CD4-positive, alpha-beta memory T cell (primary cell): ENCODE measurements at places on chromosomes 1 and 21. TPM values are rescaled to one million over a fixed set of nuclear protein-coding genes. Genes with fewer than 3 reads are reported as not detected.

DNA sequence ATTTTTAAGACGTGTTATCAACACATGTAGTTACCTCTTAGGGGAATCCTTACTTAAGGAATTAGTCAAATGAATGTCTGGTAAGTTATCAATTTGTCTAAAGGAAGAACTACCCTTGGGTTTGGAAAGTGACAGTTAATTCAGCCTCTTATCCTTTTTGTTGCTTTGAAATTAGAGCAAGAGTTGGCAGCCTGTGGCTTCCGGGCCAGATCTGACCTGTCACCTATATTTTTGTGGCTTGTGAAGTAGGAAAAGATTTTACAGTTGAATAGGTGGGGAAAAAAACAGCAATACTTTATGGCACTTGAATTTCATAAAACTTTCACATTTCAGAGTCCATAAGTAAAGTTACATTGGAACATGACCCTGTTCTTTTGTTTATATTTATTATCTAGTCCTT lies 5.5 kb downstream of the MRPS6 start:
- H3K4me1 ChIP-seq, result peaks cover 96% of the 10 kb centered on the region
- no peak overlapping the region for H3K27ac ChIP-seq
- H3K27me3 ChIP-seq, result no peaks in the 10 kb centered on the region
- no peaks in the 10 kb centered on the region for H3K36me3 ChIP-seq
- peak; percentile 18 for DNase-seq
- no peak overlapping the region for H3K4me3 ChIP-seq

- no peaks in the 10 kb centered on the region for H3K36me3 ChIP-seq
- H3K4me1 ChIP-seq, result no peaks in the 10 kb centered on the region
- H3K27ac ChIP-seq, result no peak overlapping the region
- H3K27me3 ChIP-seq, result no peaks in the 10 kb centered on the region
- DNase-seq, result no peak
- H3K4me3 ChIP-seq, result no peak overlapping the region
These were observed 1099.9 kb downstream of the PLA2G4A start for GRCh38 chr1:187928696-187929095.

- no peaks in the 10 kb centered on the region for H3K36me3 ChIP-seq
- H3K4me3 ChIP-seq, result no peak overlapping the region
- H3K27me3 ChIP-seq, result no peaks in the 10 kb centered on the region
- H3K4me1 ChIP-seq, result no peaks in the 10 kb centered on the region
- no peak overlapping the region for H3K27ac ChIP-seq
These were observed 24.8 kb downstream of the MARK1 start for GRCh38 chr1:220552672-220553260.

- no peaks in the 10 kb centered on the region for H3K4me1 ChIP-seq
- no peak for DNase-seq
- no peak overlapping the region for H3K27ac ChIP-seq
- no peaks in the 10 kb centered on the region for H3K36me3 ChIP-seq
These were observed 17.3 kb upstream of the RHBDL2 start for GRCh38 chr1:38958967-38959366.

DNA sequence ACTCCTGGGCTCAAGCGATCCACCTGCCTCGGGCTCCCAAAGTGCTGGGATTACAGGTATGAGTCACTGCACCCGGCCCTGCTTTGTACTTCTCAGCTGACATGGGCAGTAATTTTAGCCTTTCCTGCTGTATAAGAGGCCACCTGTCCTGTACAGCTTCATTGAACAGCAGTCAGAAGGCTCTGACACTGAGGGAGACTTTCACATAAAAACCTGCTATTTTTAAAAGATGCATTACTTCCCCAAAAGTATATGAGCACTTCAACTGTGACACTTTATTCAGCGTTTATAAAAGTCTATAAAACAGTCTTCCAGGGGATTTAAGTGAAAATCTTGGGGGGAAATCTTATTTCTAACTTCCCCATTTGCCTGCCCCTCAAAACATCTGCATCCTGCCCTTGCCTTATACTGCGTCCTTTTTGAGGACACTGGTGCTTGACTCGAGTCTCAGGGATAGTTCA lies 17.6 kb downstream of the RNU5D-1 start:
- H3K36me3 ChIP-seq, result no peaks in the 10 kb centered on the region
- H3K4me1 ChIP-seq, result peaks cover 19% of the 10 kb centered on the region
- no peaks in the 10 kb centered on the region for H3K27me3 ChIP-seq
- H3K27ac ChIP-seq, result no peak overlapping the region
- H3K4me3 ChIP-seq, result no peak overlapping the region

DNA sequence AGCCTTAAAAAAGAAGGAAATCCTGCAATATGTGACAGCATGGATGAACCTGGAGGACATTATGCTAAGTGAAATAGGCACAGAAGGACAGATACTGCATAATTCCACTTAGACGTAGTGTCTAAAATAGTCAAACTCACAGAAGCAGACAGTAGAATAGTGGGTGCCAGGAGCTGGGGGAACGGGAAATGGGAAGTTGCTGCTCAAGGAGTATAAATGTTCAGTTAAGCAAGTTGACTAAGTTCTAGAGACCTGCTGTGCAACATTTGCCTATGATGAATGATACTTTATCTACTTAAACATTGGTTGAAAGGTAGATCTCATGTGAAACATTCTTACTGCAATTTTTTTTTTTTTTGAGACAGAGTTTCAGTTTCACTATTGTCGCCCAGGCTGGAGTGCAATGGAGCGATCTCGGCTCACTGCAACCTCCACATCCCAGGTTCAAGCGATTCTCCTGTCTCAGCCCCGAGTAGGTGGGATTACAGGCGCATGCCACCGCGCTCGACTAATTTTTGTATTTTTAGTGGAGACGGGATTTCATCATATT lies 197.8 kb downstream of the HIVEP3 start:
- no peak overlapping the region for H3K27ac ChIP-seq
- H3K4me3 ChIP-seq, result no peak overlapping the region
- H3K27me3 ChIP-seq, result no peaks in the 10 kb centered on the region
- DNase-seq, result no peak

DNA sequence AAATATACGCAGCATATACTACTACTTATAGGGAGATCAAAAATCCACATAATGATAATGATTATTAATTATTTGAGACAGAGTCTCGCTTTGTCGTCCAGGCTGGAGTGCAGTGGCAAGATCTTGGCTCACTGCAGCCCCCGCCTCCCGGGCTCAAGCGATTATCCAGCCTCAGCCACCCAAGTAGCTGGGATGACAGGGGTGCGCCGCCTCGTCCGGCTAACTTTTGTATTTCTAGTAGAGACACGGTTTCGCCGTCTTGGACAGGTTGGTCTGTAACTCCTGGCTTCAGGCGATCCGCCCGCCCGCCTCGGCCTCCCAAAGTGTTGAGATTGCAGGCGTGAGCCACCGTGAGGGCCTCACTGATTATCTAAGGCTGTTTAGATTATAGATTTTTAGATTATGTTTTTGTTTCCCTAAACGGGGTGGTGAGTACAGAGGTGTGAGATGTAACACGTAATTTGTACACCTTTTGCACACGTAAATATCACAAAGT lies 548 bp upstream of the SLC25A33 start:
- peak overlapping the region; percentile 59 for H3K27ac ChIP-seq
- no peaks in the 10 kb centered on the region for H3K27me3 ChIP-seq
- H3K4me1 ChIP-seq, result peaks cover 19% of the 10 kb centered on the region
- no peaks in the 10 kb centered on the region for H3K36me3 ChIP-seq
- H3K4me3 ChIP-seq, result no peak overlapping the region

DNA sequence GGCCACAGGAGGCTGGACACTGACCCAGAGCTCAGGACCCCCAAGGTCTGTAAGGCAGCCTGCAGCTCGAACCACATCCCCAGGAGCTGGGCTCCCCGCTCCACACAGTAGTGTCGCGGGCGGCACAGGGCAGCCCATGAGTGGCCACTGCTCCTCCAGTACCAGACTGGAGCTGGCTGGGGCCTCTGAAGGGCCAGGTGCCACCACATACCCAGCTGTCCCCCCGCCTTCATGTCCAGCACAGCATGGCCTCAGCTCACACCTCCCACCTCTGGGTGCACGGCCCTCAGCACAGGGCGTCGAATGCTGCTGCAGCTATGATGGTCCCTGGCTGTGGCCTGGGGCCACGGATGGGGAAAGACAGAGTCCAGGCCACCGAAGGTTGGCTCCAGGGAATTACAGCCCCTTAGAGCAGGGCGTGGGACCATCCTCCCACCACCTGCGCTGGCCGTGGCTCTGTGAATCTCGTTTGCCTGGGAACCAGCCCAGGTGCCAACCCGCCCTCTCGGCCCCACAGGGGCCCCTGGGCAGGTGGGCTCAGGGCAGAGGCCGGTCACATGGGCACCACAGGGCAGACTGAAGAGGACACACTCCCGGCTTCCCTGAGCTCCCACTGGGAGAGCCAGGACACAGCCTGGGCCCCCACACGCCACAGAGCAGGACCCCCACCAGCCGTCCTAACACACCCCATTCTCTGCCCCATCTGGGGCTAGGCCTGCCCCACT lies 2.1 kb upstream of the TNFRSF4 start:
- H3K4me1 ChIP-seq, result peaks cover 78% of the 10 kb centered on the region
- H3K36me3 ChIP-seq, result peaks cover 10% of the 10 kb centered on the region
- peak overlapping the region; percentile 86 for H3K27ac ChIP-seq
- no peak for DNase-seq
- H3K4me3 ChIP-seq, result no peak overlapping the region

- no peaks in the 10 kb centered on the region for H3K36me3 ChIP-seq
- H3K27ac ChIP-seq, result no peak overlapping the region
- H3K4me1 ChIP-seq, result no peaks in the 10 kb centered on the region
- H3K4me3 ChIP-seq, result no peak overlapping the region
- no peak for DNase-seq
These were observed 573 bp downstream of the TRIM63 start for GRCh38 chr1:26066857-26067256.

DNA sequence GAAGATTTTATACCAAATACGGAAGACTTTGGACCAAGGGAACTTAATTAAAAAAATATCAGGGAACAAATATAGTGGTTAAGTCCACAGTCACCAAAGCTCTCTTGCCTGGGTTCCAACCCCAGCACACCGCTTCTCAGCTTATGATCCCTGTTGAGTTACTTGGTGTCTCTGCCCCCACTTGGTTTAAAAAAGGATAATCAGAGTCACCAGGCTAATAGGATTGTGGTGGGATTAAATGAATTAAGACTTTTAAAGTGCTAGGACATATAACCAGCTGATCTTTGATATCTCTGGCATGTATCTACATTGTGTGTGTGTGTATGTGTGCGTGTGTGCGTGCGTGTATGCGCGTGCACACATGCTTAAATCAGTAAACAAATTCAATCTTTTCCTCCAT lies 474.7 kb upstream of the DAB1 start:
- no peak for DNase-seq
- H3K4me1 ChIP-seq, result no peaks in the 10 kb centered on the region
- no peak overlapping the region for H3K27ac ChIP-seq
- H3K36me3 ChIP-seq, result no peaks in the 10 kb centered on the region
- H3K27me3 ChIP-seq, result no peaks in the 10 kb centered on the region

- H3K4me1 ChIP-seq, result no peaks in the 10 kb centered on the region
- DNase-seq, result no peak
- no peaks in the 10 kb centered on the region for H3K27me3 ChIP-seq
- H3K4me3 ChIP-seq, result no peak overlapping the region
These were observed 182.0 kb upstream of the CHRM3 start for GRCh38 chr1:239204401-239204800.

DNA sequence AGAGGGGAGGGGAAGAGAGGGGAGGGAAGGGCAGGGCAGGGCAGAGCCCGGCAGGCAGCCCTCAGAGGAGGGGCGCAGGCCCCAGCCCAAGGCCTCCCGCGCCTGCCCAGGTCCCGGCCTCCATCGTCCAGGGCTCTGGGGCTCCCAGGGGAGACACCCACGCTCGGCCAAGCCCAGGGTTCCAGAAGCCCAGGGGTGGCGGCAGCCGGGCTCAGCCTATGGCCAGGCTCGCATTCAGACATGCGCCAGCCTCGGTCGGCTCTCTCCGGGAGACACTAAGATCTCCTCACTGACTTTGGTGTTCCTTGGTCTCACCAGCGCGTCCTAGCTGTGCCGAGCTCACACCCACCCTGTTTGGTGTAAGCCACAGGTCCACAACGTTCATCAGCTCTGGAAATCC lies 7.1 kb upstream of the ANKRD65 start:
- DNase-seq, result no peak
- no peak overlapping the region for H3K4me3 ChIP-seq
- no peak overlapping the region for H3K27ac ChIP-seq
- no peaks in the 10 kb centered on the region for H3K27me3 ChIP-seq
- H3K36me3 ChIP-seq, result no peaks in the 10 kb centered on the region

- no peaks in the 10 kb centered on the region for H3K4me1 ChIP-seq
- H3K4me3 ChIP-seq, result no peak overlapping the region
- no peaks in the 10 kb centered on the region for H3K36me3 ChIP-seq
- H3K27ac ChIP-seq, result no peak overlapping the region
- no peak for DNase-seq
These were observed 347.8 kb downstream of the DUSP10 start for GRCh38 chr1:221394011-221394544.

DNA sequence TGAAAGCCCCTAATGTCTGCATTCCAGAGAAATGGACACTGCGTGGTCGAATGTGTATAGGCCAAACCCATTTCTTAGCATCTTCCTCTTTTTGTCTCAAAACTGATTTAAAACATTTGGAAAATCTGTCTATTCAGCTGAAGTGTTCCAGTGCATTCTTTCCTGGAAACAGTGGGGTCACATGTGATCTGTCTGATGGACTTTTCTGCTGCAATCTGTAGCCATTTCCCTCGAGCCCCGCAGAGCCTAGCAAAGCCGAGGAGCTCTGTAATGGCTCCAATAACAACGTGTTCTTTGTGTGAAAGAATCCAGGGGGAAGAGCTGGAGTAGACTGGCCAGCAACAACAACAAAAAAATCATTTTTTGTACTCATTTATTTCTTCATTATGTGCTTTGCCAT lies 329.3 kb downstream of the BARHL2 start:
- DNase-seq, result no peak
- no peak overlapping the region for H3K27ac ChIP-seq
- no peaks in the 10 kb centered on the region for H3K36me3 ChIP-seq
- no peak overlapping the region for H3K4me3 ChIP-seq
- no peaks in the 10 kb centered on the region for H3K27me3 ChIP-seq
- H3K4me1 ChIP-seq, result no peaks in the 10 kb centered on the region

- no peak overlapping the region for H3K4me3 ChIP-seq
- no peak overlapping the region for H3K27ac ChIP-seq
- peak; percentile 34 for DNase-seq
- H3K36me3 ChIP-seq, result no peaks in the 10 kb centered on the region
- peaks cover 6% of the 10 kb centered on the region for H3K27me3 ChIP-seq
- no peaks in the 10 kb centered on the region for H3K4me1 ChIP-seq
These were observed 38.4 kb downstream of the TAS1R2 start for GRCh38 chr1:18820791-18821641.

GRCh38 chr1:203536980-203537455 lies 43.1 kb downstream of the OPTC start:
- H3K36me3 ChIP-seq, result no peaks in the 10 kb centered on the region
- no peak overlapping the region for H3K4me3 ChIP-seq

- no peak overlapping the region for H3K27ac ChIP-seq
- no peak overlapping the region for H3K4me3 ChIP-seq
- no peaks in the 10 kb centered on the region for H3K27me3 ChIP-seq
- no peak for DNase-seq
- H3K4me1 ChIP-seq, result no peaks in the 10 kb centered on the region
- peaks cover 9% of the 10 kb centered on the region for H3K36me3 ChIP-seq
These were observed 53.5 kb downstream of the CLSTN1 start for GRCh38 chr1:9770298-9770697.

- H3K27me3 ChIP-seq, result no peaks in the 10 kb centered on the region
- peak overlapping the region; percentile 65 for H3K27ac ChIP-seq
- no peaks in the 10 kb centered on the region for H3K36me3 ChIP-seq
These were observed 765 bp upstream of the VPS45 start for GRCh38 chr1:150066838-150067183.

Gene TEX38
- not detected for total RNA-seq

Gene THBS3
- 33.5 TPM for total RNA-seq

Gene PTPN7
- total RNA-seq, result 68.4 TPM

Gene TFF2
- not detected for total RNA-seq

Gene EXO1
- total RNA-seq, result 0.44 TPM

Gene SHE
- not detected for total RNA-seq

Gene CFHR1
- not detected for total RNA-seq
